Esophagus squamous epithelium (tissue), 5 donors: ENCODE measurements at places on chromosomes 2 and 18.

GRCh38 chr2:42938671-42939370 lies 146.4 kb upstream of the HAAO start:
- no peak for DNase-seq

DNA sequence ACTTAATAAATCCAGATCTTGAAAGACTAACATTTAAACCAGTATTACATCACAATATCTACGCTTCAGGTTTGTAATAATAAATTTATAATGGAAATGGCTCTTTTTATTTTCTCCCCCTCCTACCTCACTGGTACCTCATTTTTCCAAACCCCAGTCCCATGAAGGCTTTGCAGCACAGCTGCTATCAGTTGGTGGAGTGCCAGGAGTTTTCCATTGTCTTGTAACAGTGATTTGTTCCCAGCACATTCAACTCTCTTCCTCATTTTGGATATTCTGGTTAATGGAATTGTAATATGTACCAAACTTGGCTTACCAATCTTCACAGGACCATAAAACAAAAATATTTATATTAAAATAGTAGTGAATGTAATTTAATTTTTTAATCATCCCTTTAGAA lies 91.2 kb downstream of the VRK2 start:
- no peak for DNase-seq

- DNase-seq: no peak
These were observed 575.5 kb downstream of the LRRTM4 start for GRCh38 chr2:76946631-76947145.

- no peak for DNase-seq
These were observed 22.9 kb downstream of the DOK1 start for GRCh38 chr2:74577448-74577847.

DNA sequence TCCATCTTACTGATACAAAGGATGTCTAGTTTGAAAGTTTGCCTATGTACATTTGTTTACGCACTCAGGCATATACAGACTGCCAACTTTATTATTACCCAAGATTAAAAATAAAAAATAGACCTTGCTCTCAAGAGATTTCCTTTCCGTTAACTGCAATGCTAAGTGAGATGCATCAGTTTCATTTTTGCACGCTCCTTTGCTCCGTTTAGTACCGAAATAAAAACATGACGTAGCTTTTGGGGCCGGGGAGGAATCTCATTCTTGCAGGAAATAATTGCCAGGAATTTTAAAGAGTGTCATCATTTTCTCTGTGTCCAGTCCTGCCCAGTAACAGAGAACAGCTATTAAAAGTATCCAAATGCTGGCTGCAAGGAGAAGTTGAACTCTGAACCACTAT lies 169.5 kb downstream of the SLC8A1 start:
- no peak for DNase-seq

DNA sequence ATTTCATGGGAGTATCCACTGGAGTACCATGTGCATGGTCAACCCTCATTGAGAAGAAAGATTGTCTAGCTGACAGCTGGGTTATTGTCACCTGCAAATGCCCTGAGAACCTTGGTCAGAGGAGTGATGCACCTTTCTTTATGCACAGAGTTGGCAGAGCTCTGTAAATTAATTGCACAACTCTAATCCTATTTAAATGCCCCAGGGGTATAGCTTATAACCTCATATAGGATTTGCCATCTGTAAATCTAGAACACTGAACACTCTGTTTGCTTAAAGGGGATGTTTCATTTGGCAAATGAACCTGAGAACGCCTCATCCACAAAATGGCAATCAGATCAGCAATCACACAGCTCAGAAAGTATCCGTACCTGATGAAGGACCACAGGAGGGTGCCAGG lies 71.8 kb upstream of the SP5 start:
- DNase-seq: no peak

DNA sequence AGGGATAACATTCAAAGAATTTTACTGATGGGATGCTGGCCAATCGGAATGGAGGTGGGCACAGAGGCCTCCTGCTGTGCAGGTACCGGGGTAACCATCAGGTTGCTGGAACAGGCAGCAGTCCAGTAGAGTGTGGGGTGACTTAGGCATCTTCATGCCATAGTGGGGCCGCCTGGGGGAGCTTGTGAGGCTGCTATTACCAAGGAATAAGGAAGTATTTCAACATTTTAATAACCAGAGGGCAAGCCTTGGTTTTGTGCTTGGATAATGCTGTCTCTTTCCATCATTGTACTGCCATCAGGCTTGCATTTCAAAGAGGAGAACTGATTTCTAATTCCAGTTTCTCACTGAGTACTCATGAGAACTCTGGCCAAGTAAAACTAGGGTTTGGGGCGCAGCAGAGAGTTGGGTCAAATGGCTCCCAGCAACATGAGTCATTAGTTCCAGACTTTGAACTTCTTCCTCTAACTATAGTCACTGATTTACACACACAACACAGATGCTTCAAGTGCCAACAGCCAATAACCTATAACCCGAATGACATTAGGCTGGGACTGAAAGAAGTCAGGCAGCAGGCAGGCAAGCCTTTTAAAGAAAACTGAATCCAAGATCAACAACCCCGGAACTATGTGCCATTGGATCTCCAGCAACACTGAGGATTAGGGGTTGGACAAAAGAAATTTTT lies 56.1 kb upstream of the FHL2 start:
- DNase-seq: no peak

- DNase-seq: no peak
These were observed 159.8 kb upstream of the PIEZO2 start for GRCh38 chr18:11309172-11309571.

DNA sequence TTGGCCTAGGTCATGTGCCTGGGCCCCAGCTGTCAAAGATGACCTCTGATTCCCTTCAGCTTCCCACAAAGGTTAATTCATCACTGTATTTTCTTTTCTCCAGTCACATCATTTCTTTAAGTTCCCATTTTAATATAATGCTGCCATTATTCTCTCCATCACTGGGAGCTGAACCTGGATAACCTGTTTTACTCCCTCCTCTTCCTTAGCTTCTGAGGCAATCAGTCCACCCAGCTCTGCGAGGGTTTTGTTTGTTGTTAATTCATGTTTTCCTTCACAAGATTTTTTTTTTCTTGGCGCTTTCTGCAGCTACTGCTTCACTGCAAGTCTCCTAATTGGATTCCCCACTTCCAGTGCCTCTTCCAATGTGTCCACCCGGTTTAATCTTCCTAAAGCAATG lies 5.1 kb upstream of the EML4 start:
- no peak for DNase-seq

- DNase-seq: no peak
These were observed 11.2 kb downstream of the SLC66A3 start for GRCh38 chr2:11166476-11166875.

- no peak for DNase-seq
These were observed 144.3 kb downstream of the BCL2 start for GRCh38 chr18:63175264-63175663.

GRCh38 chr2:141187075-141187439 lies 943.8 kb downstream of the LRP1B start:
- no peak for DNase-seq

- no peak for DNase-seq
These were observed 65.0 kb downstream of the UXS1 start for GRCh38 chr2:106129150-106129549.

GRCh38 chr2:120353931-120354330 lies 8.0 kb downstream of the INHBB start:
- no peak for DNase-seq

- DNase-seq: no peak
These were observed 1377.9 kb downstream of the RPIA start for GRCh38 chr2:90069290-90069894.

DNA sequence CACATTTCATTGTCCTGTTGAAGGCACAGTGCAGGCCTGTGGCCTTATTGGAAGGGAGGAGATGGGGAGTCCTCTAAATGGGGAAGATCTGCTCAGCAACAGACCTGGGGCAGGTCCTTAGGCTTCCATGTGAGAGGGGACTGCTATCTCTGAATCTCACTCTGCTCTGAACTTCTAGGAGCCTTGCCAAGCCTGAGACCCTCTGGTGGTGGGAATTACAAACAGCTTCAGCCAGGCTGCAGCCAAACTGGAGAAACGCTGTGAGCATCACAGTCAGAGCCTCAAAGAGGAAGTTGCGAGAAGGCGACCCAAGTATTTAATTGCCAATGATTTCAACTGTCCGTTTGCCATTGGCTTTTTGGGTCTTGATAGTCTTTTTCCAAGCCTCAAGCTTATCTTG lies 66.8 kb upstream of the MC2R start:
- no peak for DNase-seq

DNA sequence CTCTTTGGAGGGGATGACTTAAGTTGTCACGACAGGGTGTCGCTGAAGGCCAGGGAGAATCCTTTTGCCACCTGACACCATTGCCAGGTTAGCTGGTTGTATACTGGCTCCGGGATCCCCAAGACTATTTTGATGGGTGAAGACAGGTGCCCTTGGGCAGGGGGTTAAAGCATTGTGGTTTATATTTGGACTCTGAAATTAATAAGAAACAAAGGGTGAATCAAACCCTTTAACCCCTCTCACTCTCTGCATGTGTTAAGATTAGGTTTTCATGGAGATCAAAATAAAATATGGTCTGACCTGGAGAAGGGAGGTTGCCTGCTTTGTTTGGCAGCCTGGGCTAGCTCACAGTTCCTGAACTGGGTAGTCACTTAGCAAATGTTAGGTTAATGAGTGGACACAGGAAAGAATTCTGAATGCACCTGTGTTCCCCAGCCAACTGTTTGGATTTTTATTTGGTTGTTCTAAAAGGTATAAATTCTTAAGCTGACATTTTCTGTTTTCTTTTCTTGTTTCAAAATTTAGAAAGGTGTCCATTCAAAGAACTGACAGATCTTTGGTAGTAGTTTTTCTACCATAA lies 301.7 kb downstream of the KCNS3 start:
- no peak for DNase-seq

- no peak for DNase-seq
These were observed at the start of gene MYCN for GRCh38 chr2:15939854-15940660. MYCN (plus strand) TSS chr2:15940550; CDS start chr2:15942065, 1,515 bp downstream.

DNA sequence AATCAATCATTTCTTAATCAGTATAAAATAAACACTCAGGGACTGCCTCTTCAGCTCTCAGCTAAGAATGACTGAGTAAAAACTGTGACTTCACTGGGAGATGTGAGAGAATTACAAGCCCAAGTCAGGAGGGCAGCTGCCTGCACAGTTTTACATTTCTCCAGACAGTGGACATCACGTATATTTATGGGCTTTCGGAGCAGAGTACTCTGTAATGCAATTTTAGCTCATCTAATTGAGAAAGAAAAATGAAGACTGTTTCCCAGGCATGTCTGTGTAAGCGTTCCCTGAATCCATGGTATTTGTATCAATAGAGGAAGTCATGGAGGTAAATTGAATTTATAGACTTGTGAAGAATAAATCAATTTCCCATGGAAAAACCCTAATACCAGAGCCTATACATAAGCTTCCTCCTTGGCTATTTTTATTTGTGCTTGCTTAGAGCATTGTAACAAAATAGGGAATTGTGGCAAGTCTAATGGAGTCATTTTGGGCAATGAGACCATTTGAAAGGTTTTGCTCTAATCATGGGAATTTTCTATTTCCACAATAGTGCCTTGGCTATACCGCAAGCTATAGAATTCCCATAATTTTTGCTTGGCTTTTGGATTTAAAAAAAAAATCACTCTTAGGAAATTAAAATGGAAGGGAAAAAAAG lies 87.2 kb downstream of the SLC5A7 start:
- DNase-seq: no peak

GRCh38 chr2:101858910-101859309 lies 132.8 kb upstream of the IL1R2 start:
- DNase-seq: no peak

GRCh38 chr2:76247006-76247405 lies 536.3 kb upstream of the GCFC2 start:
- no peak for DNase-seq

GRCh38 chr2:26054598-26055348 lies 20.9 kb downstream of the RAB10 start:
- no peak for DNase-seq

DNA sequence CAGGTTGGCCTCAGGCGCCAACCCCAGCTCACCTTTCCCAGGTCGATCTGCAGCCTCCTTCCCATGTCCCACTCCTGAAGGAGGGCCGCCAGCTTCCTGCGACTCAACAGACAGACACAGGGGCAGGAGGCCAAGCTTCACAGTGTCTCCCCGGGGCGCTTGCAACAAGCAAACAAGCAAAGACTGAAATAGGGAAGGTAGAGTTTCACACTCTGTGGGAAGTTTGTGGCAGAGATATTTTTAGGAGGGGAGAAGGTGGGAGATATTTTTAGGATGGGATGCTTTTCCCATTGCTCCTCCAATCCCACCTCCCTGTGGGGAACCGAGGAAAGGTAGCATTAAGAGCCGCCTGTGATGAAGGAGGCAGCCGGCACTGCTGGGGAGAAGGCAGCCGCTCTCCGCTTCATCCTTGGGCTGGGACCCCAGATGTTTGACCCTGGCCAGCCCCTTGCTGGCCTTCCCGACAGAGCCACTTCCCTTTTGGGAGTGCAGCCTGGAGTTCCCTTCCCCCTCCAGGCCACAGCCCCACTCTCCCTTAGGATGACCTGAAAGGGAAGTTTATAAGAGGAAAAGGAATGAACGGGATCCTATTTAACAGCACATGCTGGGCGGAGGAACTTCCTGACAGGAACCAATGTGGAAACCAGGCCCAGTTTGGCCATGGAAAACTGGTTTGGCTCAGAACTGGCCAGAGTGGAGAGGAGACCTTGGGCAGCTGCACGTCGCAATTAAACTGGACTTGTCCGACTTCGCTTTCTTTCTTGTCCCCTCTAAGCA lies 142.2 kb upstream of the SMAD2 start:
- DNase-seq: no peak

DNA sequence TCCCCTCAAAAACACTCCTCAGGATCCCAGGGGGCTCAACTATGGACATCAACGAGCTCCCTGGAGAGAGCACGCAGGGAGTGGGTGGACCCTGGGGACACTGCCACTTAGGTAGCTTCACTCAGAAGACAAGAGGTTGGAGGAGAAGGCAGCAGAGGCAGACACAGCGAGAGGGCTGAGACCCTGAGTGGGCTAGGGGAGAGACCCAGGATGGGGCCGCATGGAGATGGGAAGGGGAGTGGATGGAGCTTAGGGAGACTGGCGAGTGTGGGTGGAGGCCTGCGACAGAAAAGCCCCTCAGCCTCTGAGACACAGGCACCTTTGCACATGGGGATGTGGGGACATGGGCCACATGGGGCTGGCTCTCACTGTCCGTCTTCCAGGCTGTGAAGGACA lies 70.9 kb downstream of the ASB1 start:
- no peak for DNase-seq
